ENCODE measurements at places on chromosomes 7 and 10.

DNA sequence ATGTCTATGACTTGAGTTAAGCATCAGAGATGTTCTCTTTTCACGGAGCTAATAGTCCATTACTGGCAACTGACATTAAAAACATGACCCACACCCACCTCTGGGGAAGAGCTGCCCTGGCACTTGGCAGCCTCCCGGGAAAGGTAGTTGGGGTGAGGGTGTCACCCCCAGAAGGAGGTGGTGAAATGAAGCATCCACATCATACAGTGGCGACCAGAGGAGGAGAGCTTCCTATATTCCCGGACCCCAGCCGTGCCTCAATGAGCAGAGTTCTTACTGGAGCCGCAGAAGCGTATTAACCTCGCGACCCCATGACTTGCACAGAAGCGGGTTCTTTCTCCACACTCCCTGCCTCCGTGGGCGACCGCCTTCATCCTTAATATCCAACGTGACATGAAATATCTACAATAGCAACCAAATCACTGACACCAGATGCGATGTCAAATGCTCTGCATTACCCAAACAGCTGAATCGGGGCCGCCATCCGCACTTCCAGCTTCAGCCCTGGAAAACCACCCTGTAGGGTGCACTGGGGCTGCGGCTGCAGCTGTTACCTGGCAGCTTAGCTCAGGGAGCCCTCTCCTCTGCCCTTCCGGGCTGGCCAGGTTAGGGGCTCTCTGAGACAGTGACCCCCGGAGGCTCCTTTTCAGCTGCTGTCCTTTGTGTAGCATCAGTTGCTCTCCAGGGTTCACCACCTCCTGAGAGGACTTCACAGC, 103.1 kb upstream of the PARD3 start:
- no peak for DNase-seq

- no peak for DNase-seq
Observed at GRCh38 chr10:17599089-17599488, 18.1 kb downstream of the HACD1 start.

- DNase-seq: no peak
Observed at GRCh38 chr10:111988646-111989045, 194.9 kb downstream of the GPAM start.

GRCh38 chr10:19833170-19833824, 17.1 kb downstream of the PLXDC2 start:
- no peak for DNase-seq

GRCh38 chr7:85396676-85397075, 209.8 kb upstream of the SEMA3D start:
- DNase-seq: no peak

GRCh38 chr7:22863156-22863899, 40.7 kb upstream of the TOMM7 start:
- DNase-seq: no peak

DNA sequence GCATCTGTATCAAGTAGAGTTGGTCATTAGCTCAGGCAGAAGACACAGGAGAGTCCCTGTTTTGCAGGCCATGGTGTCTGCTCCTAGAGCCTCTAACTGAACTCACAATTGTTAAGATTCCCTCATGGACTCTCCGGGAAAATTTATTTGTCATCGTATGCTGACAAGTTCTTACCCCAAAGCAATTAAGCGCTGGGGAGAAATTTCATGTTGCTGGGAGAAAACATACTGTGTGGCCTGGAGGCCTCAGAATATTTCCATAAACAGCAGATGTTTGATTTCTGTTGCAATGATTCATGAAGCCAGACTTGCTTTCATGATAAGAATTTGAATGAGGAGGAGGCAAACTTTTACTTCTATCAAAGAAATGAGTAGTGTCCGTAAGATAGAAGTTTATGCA, 583.2 kb downstream of the GATA3 start:
- no peak for DNase-seq

- DNase-seq: no peak
Observed at GRCh38 chr7:44222776-44223261, 22.0 kb downstream of the YKT6 start.

DNA sequence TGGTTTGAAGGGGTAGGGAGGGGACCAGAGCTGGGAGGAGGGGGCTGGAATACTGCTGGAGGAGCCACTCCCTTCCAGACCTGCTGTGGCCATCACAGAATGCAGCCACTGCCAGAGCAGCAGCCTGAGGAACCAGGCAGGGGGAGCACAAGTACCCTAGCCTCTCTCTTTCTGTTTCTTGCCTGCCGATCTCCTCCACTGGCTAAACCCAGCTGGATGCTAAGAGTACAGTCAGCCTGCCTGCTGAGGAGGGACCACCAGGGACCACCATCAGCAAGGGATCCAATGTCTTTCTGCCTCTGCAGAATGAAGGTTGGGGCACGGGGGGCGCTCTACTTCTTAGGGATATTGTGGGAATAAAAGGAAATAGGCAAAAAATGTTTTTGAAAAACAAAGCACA, 4.7 kb downstream of the BLVRA start:
- DNase-seq: no peak

DNA sequence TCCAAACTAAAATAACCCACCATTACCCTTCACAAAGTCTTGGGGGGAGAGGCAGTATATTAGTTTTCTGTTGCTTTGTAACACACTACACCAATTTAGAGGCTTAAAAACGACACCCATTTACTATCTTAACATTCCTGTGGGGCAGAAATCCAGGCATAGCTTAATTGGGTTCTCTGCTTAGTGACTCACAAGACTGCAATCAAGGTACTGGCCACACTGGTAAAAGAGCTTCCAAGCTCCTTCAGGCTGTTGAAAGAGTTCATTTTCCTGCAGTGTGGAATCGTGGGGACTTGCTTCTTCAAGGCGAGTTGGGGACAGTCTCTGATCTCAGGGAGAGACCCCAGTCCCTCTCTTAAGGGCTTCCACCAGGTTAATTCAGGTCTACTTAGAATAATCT, 139.1 kb downstream of the XPNPEP1 start:
- DNase-seq: no peak

- DNase-seq: no peak
Observed at GRCh38 chr10:50554995-50555568, 68.7 kb downstream of the SGMS1 start.

GRCh38 chr10:36448760-36449691, 676.4 kb upstream of the ANKRD30A start:
- DNase-seq: no peak

DNA sequence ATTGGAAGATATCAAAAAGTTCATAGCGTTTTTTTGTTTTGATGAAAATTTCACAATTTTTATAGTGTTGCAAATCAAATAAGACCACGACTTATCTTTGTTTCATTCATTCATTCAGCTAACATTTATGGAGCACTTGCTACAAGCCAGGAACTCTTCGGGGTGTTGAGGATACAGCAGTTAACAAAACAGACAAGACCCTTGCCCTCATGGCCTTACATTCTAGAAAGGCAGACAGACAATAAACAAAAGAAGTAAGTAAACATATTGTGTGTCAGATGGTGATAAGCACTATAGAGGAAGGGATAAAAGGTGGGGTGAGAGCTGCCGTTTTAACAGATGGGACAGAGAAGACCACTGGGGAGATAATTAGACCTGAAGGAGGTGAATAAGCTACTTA, 41.6 kb upstream of the GSAP start:
- no peak for DNase-seq

GRCh38 chr10:80492848-80493521, 38.9 kb downstream of the TSPAN14 start:
- DNase-seq: no peak

GRCh38 chr10:80485076-80485945, 31.2 kb downstream of the TSPAN14 start:
- DNase-seq: no peak

Measured in cerebellar nuclear complex (tissue), 1 donor.